ENCODE measurements at places on chromosomes 4 and X. TPM values are rescaled to one million over a fixed set of nuclear protein-coding genes. Genes with fewer than 3 reads are reported as not detected.

SPANXC gene
- total RNA-seq: not detected

PCSK1N gene
- total RNA-seq: 3.2 TPM

SMIM10 gene
- 11.3 TPM for total RNA-seq

PI4K2B gene
- 14.3 TPM for total RNA-seq

SETD7 gene
- total RNA-seq: 40.0 TPM

HPRT1 gene
- total RNA-seq: 11.1 TPM

All from epithelial cell of alveolus of lung (primary cell).